ENCODE measurements at places on chromosomes 12 and 14. TPM values are rescaled to one million over a fixed set of nuclear protein-coding genes. Genes with fewer than 3 reads are reported as not detected.
A peak's percentile ranks its signal among the peaks of the same experiment; 100 is the strongest.

DNA sequence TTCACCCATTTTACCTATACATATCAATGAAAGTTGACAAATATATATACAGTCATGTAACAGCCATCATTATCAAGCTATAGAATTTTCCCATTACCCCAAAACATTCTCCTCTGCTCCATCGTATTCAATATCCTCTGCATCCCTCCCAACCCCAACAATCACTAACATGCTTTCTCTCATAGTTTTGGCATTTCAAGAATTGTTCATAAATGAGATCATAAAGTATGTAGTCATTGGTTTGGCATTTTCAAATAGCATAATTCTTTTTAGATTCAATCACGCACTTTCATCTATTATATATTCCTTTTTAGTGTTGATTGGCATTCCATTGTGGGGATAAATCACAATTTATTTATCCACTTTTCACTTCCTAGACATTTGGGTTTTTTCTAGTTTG is 866.0 kb upstream of the TMEM132C start:
- peak; percentile 44 for DNase-seq

GRCh38 chr14:69695322-69696203 is 71.4 kb upstream of the SRSF5 start:
- no peak for DNase-seq

Gene ADCK1
- total RNA-seq: 2.3 TPM

Gene SLC41A2
- 10.9 TPM for total RNA-seq

DNA sequence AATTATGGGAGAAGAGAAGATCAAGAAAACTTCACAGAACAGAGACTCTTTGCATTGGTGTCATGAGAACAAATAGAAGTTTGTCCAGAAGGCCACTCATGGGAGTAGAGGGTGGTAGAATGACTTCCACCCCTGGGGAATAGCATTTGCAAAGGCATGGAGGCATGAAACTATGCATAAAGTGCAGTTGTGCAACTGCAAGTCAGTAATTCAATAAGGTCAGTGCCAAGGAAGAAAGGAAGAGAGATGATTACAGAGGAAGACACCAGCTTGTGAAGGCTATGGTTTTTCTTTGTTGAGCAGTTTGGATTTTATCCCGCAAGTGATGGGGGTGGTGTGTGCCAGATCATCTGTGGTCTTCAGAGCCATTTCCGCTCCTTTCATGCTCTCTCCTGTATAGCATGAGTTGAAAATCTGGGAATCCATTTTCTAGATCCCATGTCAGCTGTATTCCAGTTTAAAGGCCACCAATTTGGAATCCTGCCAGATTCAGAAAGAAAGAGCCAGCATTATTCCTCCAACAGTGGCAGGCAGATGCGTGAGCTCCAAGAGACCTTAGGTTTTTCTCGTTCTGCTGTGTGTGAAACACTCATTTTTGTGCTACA is 67.6 kb upstream of the GRIN2B start:
- DNase-seq: no peak

GRCh38 chr14:96091149-96091693 is 52.1 kb downstream of the C14orf132 start:
- no peak for DNase-seq

GRCh38 chr12:11765817-11766794 is 116.6 kb downstream of the ETV6 start:
- peak; percentile 47 for DNase-seq

GRCh38 chr12:12007001-12007712 is 63.6 kb upstream of the BCL2L14 start:
- DNase-seq: peak; percentile 96

- peak; percentile 49 for DNase-seq
Observed at GRCh38 chr14:95645389-95645996, 40.7 kb upstream of the TCL1B start.

DNA sequence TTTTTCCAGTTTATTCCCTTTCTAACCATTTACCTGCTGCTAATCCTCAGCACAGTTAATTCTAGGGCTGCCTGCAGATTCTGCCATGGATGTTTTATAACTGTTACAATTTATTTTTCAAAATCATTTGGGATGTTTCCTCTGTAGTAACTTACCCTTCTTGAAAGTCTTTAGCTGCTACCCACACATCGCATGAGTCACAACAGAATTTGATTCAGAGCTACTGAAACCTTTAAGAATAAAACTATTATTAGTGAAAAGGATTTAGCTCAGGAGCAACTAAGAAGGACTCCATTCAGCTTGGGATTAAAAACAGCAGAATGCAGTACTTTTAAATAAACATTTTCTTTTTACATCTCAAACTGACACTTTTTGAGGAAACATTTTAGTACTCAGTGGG is 41.7 kb upstream of the RGS6 start:
- no peak for DNase-seq

GRCh38 chr12:22480016-22480415 is 64.3 kb downstream of the C2CD5 start:
- DNase-seq: no peak

DNA sequence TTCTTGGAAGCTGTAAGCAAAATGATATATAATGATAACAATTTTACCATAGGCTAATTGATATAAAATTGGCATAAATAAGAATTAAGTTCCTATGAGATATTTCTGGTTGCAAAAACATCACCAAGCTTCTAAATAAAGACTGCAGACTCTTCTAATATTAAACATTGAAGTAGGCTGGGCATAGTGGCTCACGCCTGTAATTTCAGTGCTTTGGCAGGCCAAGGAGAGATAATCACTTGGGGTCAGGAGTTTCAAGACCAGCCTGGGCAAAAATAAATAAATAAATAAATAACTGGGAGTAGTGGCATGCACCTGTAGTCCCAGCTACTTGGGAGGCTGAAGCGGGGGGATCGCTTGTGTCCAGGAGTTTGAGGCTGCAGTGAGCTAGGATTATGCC is 71.8 kb downstream of the NPAS3 start:
- no peak for DNase-seq

Gene IKZF4
- total RNA-seq: 1.8 TPM

Gene RAPGEF3
- 0.48 TPM for total RNA-seq

DNA sequence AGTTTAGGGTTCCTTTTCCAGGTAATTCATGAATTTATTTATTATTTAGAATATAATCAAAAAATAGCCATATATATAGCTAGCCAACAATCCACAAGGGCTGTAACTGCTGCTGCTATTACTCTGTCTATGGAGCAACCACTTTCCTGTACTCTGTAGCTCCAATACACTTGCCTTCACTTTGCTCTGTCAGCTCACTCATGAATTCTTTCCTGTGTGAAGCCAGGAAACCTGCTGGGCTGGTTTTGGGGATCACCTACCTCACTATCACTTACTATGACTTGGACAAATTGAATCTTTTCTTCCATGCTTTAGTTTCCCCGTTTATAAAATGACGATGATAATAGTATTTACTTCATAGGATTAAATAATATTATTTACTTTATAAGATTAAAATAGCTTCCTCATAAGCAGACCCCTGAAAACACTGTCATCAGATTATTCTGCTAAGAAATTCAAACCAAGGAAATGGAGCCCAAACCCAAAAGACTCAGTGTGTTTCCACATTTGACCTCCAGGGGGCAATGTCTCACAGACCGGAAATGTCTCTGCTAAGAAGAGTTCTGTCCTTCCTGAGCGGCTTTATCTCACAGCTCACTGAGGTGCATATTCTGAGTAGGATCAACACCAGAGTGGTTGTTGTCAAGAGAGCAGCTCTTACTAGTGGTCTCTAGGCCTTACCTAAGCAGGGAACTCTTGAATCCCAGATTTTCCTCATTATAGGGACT is 457.1 kb downstream of the DAD1 start:
- no peak for DNase-seq

DNA sequence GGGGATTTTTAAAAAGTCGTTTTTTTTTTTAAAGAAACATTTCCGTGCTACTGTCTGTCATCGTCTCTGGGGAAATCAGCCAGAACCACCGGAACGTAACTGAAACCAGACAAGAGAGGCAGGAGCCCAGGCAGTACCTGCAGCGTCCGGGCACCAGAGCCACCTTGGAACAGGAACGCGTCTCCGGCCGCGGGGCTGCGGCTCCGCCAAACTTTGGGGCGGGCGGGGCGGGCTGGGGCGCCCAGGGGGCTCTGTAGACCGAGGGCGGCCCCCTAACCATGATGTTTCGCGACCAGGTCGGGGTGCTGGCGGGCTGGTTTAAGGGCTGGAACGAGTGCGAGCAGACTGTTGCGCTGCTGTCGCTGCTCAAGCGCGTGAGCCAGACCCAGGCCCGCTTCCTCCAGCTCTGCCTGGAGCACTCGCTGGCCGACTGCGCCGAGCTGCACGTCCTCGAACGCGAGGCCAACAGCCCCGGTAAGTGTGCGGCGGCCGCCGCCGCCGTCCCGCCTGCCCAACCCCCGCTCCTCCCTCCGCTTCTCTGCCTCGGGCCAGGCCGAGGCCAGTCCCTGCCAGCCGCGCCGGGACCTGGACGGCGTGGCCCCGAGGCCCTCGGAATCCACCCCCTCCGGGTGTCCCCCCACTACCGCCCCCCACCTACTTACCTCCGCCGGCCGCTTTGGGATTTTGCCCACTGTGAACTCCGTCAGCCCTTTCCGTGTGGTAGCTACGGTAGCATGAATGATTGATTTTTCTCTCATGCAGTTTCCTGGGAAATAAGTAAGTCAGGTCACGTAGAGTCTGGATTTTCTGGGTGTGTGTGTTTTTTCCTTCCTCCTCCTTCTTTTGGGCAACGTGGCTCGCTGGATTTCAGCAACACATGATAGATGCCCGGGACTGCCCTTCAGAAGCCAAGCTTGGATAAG is 972 bp downstream of the SAMD4A start:
- DNase-seq: peak; percentile 39

DNA sequence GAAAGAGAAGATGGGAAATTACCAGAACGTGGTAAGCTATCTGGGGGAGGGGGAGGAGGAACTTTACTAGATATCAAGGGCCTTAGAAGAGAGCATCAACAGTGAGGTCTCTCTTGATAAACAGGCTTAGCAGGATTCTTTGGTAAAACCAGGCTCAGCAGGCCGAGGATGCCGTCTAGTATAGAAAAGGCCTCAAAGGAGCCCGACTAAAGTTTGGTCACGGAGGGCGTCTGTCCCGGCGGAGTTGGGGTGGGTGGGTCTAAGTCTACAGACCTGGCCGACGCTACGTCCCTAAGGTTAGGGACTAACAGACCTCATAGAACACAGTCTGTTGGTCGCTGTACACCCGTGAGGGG is 538 bp upstream of the TIGAR start:
- DNase-seq: no peak
